Inflammatory macrophage treated with lipopolysaccharide for 4 hours (primary cell): ENCODE measurements at places on chromosomes 3 and 15.

DNA sequence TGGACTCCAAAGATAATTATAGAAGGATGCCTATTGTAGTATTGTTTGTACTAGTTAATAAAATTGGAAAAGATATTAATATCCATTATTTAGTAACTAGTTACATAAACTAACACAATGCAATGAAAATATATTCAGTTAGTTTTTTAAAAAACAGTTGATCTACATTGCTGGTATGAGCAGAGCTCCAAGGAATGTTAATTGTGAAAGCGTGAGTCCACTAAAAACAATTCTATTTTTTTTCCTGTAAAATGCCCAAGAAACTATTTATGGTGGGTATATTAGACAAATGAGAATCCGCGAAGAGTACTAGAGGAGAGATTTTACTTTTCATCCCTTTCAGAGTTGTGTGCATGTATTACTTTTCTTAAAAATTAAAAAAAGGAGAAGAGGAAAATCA lies 104.3 kb downstream of the MCTP2 start:
- DNase-seq, result no peak

GRCh38 chr3:40079203-40079846 lies 230.2 kb upstream of the EIF1B start:
- DNase-seq, result no peak

GRCh38 chr3:9891072-9891622 lies 737 bp downstream of the JAGN1 start:
- no peak for DNase-seq

- no peak for DNase-seq
Measured at GRCh38 chr15:42691308-42691707, 45.6 kb downstream of the CDAN1 start.

DNA sequence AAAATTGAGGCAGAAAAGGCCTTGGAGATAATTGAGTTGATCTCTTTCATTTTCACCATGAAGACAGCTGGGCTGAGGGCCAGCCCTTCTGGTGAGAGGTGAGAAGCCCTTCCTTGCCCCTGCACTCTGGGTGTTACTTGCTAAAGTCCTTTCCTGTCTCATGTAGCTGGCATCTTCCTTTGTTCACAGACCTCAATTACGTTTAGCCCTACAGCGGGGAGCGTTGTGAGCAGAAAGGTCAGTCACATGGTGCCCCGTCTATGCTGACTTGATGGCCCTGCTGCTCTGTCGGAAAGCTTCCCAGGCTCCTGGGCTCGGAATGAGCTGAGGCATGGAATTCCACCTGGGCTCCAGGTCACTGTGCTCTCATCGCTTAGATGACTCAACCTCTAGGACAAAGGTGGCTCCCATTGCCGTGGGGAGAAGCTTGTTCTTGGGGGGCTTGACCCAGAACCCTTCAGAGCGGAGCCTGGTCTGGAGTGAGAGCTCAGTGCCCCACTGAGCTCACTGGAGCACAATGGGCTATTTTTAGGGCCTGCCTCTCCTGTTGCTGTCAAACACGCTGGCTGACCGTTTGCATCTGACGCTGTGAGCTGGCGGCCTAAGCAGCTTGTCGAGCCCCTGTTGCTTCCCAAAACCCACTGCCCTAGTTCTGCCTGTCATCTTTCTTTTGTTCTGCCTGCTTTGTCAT lies 47.0 kb downstream of the RPLP1 start:
- DNase-seq, result no peak

- no peak for DNase-seq
Measured at GRCh38 chr3:121493431-121493830, 52.4 kb downstream of the POLQ start.
